ENCODE measurements at places on chromosomes 4 and X.

DNA sequence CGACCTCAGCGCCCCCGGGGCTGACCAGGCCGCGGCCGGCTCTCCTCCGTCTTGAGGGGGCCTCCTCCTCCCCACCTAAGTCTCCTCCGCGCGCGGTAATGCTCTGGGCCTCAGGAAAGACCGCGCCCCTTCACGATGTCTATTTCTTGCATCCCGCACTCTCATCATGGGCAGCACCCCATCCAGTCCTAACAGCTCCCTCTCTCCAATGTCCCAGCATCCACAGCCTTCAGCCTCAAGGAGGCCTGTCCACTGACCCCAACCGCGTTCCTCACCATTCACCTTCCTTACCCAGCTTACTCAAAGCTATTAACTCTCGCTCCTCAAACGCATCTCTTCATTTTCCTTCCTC is 77.5 kb downstream of the MAGED4 start:
- no peak for DNase-seq

DNA sequence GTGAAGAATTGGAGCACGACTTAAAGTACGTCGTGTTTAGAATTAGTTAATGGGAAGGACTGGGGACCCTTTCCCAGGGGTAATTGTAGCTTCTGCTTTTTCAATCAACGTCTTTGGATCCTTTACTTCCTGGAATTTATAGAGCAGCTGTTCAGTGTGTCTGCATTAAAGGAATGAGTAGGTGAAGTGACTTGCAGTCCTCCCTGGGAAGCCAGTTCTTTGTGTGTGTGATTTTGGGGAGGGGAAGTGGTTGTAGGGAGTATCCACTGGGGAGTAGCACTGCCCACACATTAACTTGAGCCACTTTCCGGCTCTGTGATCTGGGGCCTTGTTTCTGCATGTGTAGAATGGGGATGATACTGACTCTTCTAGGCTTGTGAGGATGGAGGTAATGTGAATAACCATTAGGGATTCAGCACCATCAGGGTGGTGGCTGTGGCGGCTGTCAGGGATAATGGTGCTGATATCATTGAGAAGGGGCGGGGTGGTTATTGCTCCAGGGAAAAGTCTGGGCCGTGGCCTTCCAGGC is 54.7 kb downstream of the TMEM131L start:
- no peak for DNase-seq

DNA sequence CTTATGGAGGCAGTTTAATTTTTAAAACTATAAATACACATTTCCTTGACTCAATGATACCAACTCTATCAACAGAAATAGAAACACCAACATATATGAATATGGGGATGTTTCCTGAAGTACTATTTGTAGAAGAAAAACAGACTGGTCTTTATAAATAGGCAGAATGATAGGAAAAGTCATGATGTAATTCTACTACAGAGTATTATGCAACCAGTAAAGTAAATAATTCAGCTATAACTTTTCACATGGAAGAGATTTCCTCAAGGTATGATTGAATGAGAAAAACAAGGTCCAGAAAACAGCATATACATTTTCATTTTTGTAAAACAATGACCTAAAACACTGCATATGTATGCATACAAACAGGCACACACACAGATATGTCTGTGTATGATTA is 56.2 kb downstream of the GPRIN3 start:
- no peak for DNase-seq

- DNase-seq: no peak
Measured at GRCh38 chr4:166198516-166199310, 325.7 kb downstream of the TLL1 start.

DNA sequence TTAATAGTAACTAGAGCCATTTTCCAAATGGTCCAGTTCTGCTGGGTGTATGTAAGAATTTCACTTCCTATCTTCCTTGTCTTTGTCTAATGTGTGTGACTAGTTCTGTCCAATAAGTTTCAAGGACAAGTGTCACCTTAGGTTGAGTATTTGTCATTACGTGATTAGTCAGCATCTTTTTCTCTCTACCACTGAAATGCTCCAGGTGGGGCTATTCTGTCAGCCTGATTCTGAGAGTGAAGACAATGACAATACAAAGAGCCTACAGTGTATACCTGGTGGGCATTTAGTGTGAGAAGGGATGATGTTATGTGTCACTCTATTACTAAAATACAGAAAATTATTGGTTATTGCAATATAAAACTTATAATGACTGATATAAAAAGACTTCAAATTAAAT is 876.3 kb downstream of the C4orf33 start:
- DNase-seq: no peak

DNA sequence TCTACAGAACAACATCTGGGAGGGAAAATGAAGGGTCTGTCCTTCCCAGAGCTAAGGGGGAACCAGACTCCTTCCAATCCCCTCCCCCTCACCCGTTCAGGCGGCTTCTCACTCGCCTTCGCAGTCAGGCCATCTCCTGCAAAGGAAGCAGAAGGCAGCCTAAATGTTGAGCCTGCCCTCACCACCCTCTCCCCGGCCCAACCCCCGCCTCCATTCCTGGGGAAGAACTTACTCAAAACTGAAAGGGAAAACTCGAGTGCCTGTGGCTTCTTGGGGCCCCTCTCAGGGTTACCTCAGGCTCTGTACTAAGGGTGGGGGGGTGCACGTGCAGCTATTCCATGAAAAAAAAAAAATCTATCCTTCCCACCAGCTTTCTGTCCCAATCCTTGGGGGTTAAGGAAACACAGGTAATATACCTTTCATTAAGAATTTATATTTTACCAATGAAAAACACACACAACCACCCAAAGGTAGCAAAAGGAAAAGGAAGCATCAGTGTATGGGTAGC is 2.4 kb downstream of the ZMYM3 start:
- no peak for DNase-seq

DNA sequence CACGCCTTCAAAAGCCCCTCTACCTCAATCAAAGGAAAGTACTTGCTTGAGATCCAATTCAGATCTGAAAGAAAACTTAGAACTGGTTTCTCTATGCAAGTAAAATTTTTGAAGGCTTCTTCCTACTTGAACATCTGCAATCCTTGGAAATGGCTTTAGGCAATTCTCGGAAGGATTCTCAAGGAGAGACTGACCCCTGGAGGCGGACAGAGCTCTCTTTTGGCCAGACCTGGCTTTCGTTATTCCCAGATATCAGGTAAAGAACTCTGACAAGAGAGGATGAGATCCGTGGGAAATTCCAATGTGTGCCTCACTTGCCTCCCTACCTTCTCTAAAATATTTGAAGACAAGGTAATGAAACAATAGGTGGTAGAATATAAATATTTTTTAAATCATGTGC is 670.3 kb upstream of the FAM241A start:
- no peak for DNase-seq

DNA sequence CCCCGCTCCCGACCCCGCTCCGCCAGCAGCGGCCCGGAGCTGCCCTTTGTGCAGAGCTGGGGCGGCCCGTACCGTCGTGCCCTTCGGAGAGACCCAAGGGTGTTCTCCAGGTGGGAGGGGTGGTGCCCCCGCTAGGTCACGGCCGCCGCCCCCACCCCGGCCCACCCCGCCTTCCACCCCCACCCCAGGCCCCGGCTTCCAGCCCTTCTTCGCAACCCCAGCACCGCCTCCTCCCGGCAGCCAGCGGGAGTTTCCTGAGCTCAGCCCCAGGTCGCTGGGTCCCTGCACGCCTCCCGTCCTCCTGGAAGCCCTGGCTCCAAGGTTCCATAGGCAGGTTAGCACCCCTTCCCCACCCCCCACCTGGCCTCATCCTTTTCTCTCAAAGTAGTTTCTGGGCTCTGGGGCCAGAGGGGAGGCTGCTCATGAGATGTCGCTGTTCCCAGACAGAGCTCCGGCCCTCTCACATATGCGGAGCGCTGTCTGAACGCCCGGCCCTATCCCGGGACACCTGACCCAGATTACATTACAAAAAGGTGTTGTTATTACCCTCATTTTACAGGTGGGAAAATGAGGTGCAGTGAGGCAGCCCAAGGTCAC is 25.2 kb upstream of the FGFR3 start:
- no peak for DNase-seq

GRCh38 chr4:174047363-174047762 is 236.1 kb downstream of the FBXO8 start:
- DNase-seq: no peak

GRCh38 chr4:167550021-167550420 is 315.7 kb upstream of the SPOCK3 start:
- DNase-seq: no peak

GRCh38 chr4:172390331-172390730 is 577.1 kb downstream of the GALNTL6 start:
- no peak for DNase-seq

- no peak for DNase-seq
Measured at GRCh38 chr4:8342651-8343261, 73.2 kb downstream of the HTRA3 start.

- no peak for DNase-seq
Measured at GRCh38 chr4:185965426-185966384, 103.3 kb upstream of the TLR3 start.

DNA sequence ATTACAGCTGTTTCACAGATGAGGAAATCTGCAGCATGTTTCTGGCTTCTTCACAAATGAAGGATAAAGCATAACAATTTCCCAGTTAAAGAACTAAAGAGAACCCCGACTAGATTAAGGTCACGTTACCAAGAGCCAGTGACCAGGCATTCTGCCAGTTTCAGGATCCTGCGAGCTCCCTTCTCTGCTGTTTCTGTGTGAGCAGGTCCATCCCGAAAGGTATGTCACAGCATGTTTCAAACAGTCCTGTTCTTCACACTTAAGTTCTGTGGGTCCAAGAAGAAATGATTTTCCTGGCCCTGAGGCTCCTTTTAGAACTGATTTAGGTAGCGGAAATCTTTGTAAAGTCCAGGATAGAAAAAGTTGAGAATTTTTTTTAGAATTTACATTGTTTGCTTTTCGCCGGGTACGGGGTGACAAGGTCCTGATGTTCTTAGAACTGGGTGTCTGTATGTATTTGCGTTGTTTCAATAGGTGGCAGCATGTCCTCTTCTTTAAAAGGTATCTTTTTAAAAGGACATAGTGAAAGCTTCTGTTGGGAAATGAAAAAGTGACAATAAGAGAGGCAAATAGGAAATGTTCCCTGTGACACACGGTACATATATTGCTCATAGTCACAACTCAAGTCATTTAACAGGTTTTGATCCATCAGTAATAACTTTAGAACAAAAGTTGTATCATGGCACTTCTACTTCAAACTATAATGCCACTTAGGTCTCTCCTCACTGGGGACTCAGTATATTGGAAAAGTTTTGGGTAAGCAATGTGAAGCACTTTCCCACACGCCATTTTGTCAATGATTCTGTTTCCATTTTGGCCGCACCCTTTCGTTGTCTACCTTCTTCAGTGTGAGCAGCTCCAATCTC is 18.4 kb downstream of the IL21 start:
- no peak for DNase-seq

DNA sequence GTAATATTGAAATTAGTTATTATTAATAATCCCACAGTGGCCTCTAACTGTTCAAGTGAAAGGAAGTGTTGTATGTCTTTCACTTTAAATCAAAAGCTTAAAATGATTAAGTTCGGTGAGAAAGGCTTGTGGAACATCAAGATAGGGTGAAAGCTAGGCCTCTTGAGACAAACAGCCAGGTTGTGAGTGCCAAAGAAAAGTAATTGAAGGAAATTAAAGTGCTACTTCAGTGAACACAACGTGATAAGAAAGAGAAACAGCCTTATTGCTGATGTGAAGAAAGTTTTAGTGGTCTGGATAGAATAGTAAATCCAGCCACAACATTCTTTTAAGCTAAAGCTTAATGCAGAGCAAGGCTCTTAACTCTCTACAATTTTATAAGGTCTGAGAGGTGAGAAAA is 42.6 kb upstream of the IL13RA2 start:
- no peak for DNase-seq

DNA sequence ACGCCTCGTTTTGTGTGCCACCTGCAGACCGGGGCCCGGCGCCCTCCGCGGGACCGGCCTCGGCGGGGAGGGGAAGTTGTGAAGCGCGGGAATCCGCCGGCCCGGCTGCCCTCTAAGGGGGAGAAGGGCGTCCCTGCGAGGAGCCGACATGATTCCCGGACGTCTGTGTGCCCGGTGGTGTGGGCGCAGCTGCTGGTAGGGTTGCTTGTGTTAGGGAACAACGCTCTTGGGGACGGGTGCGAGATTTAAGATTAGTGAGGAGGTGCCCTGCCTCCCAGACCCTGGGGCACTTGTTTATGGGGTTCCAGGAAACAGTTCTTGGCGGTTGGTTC is 627 bp downstream of the CDKN2AIP start:
- DNase-seq: no peak

DNA sequence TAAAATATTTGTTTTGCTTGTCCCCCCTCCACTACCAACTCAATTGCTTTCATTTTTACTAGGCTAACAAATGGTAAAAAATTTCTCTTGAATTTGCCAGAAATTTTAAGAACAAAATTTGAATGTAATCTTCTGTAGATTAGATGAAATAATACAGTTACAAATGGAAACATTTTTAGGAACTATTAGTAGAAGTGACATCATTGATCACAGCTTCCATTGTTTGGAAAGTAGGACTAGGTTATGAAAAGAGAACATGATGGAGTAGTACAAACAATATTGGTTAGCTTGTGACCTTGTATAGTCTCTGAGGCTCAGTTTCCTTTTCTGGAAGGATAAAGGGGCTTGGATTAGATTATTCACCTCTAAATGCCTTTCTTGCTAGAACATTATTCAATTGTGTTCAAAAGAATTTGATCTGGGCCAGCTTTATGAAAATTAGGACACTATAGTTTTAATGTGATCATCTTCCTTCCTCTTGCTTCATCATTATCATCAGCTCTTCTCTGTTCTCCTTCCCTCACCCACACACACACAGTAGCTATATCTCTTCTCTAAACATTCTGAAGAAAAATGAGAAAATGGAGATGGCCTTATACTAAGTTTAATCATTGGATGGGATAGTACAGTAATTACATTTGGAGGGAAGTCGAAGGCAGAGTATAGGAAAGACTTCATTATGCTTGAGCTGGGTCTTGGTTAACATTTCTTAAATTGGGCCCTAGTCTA is 9.9 kb downstream of the MTMR1 start:
- DNase-seq: no peak

DNA sequence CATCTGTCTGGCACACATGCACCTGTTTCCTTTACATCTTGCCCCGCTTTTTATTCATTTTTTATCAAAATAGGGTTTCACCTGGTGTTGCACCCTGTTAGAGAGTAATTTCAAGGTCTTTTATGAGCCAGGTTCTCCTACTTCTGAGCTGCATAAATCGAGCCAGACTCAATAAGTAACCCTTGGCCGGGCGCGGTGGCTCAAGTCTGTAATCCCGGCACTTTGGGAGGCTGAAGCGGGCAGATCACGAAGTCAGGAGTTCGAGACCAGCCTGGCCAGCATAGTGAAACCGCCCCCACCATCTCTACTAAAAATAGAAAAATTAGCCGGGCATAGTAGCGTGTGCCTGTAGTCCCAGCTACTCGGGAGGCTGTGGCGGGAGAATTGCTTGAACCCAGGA is 1.0 kb upstream of the PPP2R3B start:
- no peak for DNase-seq

DNA sequence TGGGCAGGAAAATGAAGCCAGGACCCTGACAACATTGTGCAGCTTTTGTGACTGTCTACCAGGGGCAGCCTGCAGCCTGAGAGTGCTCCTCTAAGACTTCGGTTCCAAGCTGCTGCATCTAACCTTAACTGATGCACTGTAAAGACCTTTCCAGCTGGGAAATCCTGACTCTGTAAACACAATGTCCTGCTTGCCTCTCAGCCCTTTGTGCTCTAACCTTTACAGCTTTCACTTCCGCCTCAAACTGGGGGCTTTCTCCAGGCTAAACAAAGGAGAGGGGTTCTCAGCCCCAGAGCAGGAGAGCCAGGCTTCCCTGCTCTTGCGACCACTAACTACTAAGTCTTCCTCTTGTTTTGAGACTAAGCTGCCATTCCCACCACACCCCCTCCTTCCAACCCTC is 19.3 kb upstream of the RASL11B start:
- no peak for DNase-seq

- no peak for DNase-seq
Measured at GRCh38 chr4:153433754-153434105, 32.4 kb upstream of the TMEM131L start.

Data from fibroblast of skin of left biceps (primary cell).